Amniotic epithelial cell (primary cell): ENCODE measurements at places on chromosomes 4 and X.

DNA sequence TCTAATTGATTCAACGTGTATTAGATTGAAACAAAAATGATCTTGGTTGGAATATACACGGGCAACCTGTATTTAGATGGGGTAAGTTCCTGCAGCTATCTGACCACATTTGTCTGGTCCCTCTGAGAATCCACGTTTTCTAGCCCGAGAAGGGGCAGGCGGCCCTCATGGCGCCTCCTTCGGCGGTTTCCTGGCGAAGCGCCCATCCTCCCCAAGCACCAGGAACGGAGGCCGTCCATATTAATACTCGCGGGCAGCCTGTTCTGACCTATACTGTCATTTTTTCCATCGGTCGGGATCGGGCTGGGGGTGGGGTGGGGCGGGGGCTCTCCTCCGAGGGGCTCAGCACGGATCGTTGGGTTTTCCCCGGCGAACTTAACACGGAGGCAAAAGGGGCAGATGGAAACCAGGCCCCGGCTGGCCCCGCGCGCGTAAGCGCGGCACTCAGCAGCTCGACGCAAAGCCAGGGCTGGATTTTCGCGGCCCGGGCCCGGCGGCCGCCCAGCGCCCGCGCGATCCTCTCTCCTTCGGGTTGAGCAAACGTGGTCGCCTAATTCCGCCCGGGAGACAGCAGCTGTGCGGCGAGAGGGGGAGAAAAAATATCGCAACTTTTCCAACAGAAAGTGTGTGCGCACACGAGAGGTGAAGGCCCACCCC, 77.2 kb upstream of the BCOR start:
- peak; percentile 62 for DNase-seq

DNA sequence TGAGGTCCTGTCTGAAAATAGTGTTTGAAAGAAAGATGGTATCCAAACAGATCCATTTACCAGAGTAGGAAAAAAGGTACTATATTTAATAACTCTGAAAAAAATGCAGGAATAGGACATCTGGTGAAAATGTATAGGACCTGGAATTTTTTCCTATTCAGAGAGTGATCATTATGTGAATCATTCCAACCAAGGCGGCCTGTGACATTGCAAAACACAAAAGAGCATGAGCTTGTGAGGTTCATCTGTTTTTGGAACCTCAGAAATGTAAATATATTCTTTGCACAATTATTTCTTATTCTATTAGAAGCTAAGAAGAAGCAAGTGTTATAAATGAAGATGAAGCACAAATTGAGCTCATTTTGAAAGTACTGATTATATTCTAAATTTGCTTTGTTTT, 2.0 kb downstream of the C4orf51 start:
- peak; percentile 20 for DNase-seq

GRCh38 chrX:11446336-11446735, 153.1 kb downstream of the AMELX start:
- peak; percentile 71 for DNase-seq

GRCh38 chr4:114598191-114599121, at the start of gene UGT8:
UGT8 (plus strand) TSS chr4:114598807; CDS start chr4:114622881, 24,074 bp downstream.
- DNase-seq = peak; percentile 8

DNA sequence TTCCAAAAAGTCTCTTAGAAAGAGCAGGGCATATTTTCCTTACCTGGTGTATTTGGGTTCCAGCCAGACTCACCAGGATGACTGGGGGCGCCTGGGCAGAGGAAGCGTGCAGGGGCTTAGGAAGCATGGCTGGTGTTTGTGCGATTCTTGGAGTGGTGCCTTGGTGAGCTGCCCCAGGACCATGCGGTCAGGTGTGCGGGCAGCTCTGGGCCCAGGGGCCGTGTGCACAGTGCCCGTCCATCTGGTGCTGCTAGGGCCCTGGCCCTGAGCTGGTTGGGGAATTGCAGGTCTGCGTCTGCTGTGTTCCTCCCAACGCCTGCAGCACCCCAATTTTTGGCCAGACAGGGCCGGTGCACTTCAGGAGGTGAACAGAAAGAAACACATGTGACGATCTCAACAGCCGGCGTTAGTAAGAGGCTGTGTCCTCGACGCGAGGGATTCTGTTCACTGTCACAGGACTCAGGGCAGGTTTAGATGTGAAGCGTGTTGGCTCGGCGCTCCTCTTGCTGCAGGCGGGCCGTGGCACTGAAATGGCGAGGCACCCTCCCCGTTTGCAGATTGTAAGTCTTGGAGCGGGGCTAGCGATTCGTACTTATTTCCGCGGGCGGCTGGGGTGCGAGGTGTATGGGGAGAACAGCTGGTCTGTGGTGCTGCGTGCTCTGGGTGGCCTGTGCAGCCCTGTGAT, 15.2 kb downstream of the RGS12 start:
- DNase-seq = no peak

DNA sequence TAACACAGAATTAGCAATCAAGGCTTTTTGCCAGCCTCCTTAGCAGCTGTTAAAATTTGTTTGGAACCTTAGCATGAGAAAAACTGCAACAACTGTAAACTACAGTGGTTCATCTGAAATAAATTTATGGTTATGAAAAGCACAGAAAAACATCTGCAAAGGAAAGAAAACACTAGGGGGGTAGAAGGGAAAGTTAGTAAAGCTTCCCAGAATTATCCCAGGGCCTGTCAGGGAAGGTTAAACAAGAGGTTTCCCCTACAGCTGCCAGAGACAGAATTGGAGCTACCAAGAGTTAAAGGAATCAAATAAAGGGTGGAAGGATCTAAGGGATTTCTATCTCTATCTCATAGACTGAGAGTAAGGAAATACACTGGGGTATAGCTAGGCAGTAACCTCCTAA, 234.7 kb upstream of the DIAPH2 start:
- no peak for DNase-seq

DNA sequence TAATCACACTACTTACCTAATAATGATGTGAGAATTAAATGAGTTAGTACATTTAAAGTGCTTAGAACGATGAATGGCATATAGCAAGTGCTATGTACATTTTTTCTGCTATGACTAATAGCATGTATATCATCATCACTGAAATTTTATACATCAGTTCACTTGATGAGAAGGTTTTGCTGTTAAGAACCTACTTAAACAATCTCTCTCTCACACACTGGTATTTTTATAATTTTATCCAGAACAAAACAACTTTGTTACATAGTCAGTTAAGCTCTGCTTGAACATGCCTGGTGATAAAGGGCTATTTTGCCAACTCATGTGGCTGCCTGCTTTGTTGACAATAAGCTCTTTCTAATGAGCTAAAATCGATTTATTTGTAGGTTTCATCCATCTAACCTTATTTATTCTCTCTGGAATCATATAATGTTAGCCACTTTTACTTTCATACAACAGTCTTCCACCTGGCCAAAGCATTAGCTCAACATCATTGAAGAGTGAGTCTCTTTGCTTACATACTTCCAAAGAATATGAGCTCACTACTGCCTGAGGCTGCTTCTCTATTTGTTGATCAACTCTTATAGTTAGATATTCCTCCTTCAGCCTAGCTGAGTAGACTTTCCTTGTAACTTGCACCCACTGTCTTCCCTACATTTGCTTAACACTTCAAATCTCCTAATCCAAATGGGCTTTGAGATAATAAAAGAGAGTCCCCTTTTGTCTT, 372.7 kb upstream of the BOD1L1 start:
- DNase-seq = no peak
